ENCODE measurements at places on chromosomes 1 and 21.

DNA sequence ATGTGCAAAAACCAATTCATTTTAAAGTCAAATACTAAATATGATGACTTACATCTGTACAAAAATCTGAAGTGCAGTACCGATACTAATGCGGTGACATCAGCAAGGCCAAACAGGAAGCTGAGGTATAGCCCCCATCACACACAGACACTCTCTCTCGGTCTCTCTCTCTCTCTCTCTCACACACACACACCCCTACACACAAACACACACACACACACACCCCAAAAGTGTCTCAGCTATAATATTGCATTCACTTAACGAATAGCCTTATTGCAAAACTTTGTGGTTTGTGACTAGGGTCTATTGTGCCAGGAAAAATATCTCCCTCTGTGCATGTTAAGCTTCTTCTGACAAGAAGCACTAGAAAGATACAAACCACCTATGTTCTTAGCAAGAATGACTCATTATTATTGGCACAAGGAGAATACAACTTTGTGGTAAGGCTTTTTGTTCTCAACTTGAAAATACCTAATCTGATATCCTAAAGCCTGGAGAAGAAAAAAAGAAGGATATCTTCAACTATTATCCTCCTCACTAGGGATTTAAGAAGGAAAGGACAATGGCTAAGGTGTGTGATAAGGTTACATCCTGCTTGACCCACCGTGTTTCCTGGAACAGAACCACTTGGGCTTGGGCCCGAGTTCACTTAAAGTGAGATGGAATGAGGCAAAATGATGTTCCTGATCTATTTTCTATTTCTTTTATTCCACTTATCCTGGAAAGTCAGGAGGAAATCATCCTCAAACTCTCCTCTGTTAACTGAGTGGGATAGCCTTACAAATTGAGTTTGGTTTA is 107.1 kb downstream of the NIBAN1 start:
- no peaks in the 10 kb centered on the region for H3K27me3 ChIP-seq
- DNase-seq = no peak
- H3K27ac ChIP-seq = no peak overlapping the region
- H3K4me3 ChIP-seq = no peak overlapping the region
- H3K4me1 ChIP-seq = no peaks in the 10 kb centered on the region

DNA sequence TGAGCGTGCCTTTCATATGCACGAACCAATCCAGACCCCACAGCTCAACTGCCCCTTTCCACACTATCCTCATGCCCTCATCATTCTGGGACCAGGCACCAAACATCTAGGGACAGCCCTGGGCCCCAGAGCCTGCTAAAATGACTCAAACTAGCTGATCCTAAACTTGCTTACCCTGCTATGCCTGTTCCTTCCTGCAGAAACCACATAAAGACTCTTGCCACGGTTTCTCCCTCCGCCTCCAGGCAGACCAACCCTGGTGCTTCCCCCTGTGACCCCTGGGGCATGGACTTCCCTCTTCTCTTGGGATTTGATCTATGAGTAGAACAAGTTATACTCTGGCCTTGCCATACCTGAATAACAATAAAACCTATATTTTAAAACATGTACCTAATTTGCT is 138.0 kb upstream of the CD34 start:
- H3K4me1 ChIP-seq = peaks cover 2% of the 10 kb centered on the region
- DNase-seq = no peak
- H3K4me3 ChIP-seq = no peak overlapping the region
- peaks cover 35% of the 10 kb centered on the region for H3K27me3 ChIP-seq
- peaks cover 29% of the 10 kb centered on the region for H3K36me3 ChIP-seq

GRCh38 chr1:11062965-11063401 is 3.2 kb upstream of the SRM start:
- no peak overlapping the region for H3K27ac ChIP-seq
- no peak for DNase-seq
- no peak overlapping the region for H3K4me3 ChIP-seq
- peaks cover 32% of the 10 kb centered on the region for H3K36me3 ChIP-seq

- H3K36me3 ChIP-seq = no peaks in the 10 kb centered on the region
- H3K27me3 ChIP-seq = no peaks in the 10 kb centered on the region
- H3K27ac ChIP-seq = no peak overlapping the region
- H3K4me1 ChIP-seq = peaks cover 7% of the 10 kb centered on the region
- H3K4me3 ChIP-seq = no peak overlapping the region
- DNase-seq = no peak
Observed at GRCh38 chr1:10519016-10519417, 44.3 kb downstream of the PEX14 start.

GRCh38 chr1:51897699-51898031 is 19.1 kb upstream of the NRDC start:
- H3K36me3 ChIP-seq = no peaks in the 10 kb centered on the region
- H3K27ac ChIP-seq = no peak overlapping the region
- H3K4me1 ChIP-seq = no peaks in the 10 kb centered on the region
- no peak for DNase-seq

- H3K27ac ChIP-seq = no peak overlapping the region
- no peak overlapping the region for H3K4me3 ChIP-seq
- H3K27me3 ChIP-seq = peaks cover 63% of the 10 kb centered on the region
Observed at GRCh38 chr1:228011721-228012311, 5.0 kb downstream of the WNT3A start.

GRCh38 chr1:18973446-18973955 is 17.0 kb upstream of the IFFO2 start:
- H3K36me3 ChIP-seq = no peaks in the 10 kb centered on the region
- peaks cover 3% of the 10 kb centered on the region for H3K27me3 ChIP-seq

- H3K36me3 ChIP-seq = no peaks in the 10 kb centered on the region
- H3K4me1 ChIP-seq = no peaks in the 10 kb centered on the region
- no peak overlapping the region for H3K27ac ChIP-seq
- H3K4me3 ChIP-seq = no peak overlapping the region
- DNase-seq = no peak
- no peaks in the 10 kb centered on the region for H3K27me3 ChIP-seq
Observed at GRCh38 chr1:209721323-209721722, 16.7 kb downstream of the HSD11B1 start.

- H3K36me3 ChIP-seq = no peaks in the 10 kb centered on the region
- peak; percentile 59 for DNase-seq
- peak overlapping the region; percentile 41 for H3K4me3 ChIP-seq
- peaks cover 27% of the 10 kb centered on the region for H3K27me3 ChIP-seq
- no peak overlapping the region for H3K27ac ChIP-seq
Observed at GRCh38 chr1:9689971-9690381, 38.4 kb downstream of the PIK3CD start.

- no peaks in the 10 kb centered on the region for H3K36me3 ChIP-seq
- no peak overlapping the region for H3K4me3 ChIP-seq
- peaks cover 9% of the 10 kb centered on the region for H3K4me1 ChIP-seq
- H3K27ac ChIP-seq = no peak overlapping the region
- no peak for DNase-seq
Observed at GRCh38 chr1:228792601-228793000, 57.3 kb downstream of the RHOU start.

- no peak overlapping the region for H3K27ac ChIP-seq
- no peaks in the 10 kb centered on the region for H3K27me3 ChIP-seq
- no peaks in the 10 kb centered on the region for H3K4me1 ChIP-seq
- no peak overlapping the region for H3K4me3 ChIP-seq
- H3K36me3 ChIP-seq = no peaks in the 10 kb centered on the region
- no peak for DNase-seq
Observed at GRCh38 chr1:202179828-202180750, 13.5 kb upstream of the LGR6 start.

DNA sequence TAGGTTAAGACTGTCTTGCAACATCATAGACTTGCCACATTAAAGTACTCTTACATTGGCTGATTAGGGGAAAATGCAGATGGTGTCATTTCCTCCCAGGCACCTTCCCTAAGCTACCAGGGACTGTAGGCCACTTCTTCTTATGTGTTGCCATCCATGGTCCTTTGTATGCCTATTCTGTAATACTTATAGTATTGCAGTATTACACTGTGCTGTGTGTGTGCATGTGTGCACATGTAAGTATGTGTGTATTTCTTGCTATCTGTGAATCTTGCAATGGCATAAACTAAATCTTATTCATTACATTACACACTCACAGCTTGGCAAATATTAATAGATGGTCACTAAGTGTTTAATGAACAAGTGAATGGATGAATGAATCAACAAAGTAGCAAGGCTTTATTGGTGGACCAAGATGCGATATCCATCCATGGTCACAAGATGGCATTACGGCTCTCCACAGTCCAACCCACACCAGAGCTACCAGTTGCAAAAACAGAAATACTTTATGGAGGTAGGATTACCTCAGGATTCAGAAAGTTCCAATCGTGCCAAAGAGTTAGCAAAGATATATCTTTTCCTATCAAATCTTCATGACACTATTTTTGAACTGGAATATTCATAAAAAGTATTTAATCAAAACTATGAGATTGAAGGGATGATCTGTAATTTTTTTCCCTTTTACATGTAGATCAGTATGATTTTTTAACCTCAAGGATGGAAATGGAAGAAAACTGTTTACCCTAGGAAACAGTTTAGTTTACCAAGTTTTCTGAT is 160.2 kb downstream of the DENND1B start:
- no peak overlapping the region for H3K4me3 ChIP-seq
- H3K27me3 ChIP-seq = no peaks in the 10 kb centered on the region
- H3K4me1 ChIP-seq = no peaks in the 10 kb centered on the region
- H3K27ac ChIP-seq = no peak overlapping the region
- peaks cover 2% of the 10 kb centered on the region for H3K36me3 ChIP-seq
- DNase-seq = peak; percentile 16

- no peaks in the 10 kb centered on the region for H3K27me3 ChIP-seq
- no peaks in the 10 kb centered on the region for H3K4me1 ChIP-seq
- no peak overlapping the region for H3K27ac ChIP-seq
Observed at GRCh38 chr1:39001516-39002421, 10.7 kb downstream of the AKIRIN1 start.

DNA sequence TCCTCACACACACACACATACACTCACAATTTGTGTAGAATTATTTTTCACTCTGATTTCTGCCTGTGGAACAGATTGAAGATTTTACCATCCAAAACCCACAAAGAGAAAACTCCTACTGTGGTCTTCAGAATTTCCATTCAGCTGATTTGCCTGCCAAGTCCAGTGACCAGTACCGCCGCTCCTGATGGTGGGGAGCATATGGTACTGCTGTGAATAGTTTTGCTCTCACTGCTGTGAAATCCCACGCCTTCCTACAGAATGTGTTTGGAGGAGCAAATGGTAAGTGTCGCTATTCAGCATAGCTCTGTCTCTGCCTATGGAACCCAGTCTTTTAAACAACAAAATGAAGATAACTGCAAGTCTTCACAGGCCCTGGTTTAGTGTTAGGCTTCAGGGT is 629.5 kb downstream of the LMO4 start:
- peaks cover 2% of the 10 kb centered on the region for H3K4me1 ChIP-seq
- no peak overlapping the region for H3K27ac ChIP-seq

- no peaks in the 10 kb centered on the region for H3K36me3 ChIP-seq
- H3K4me3 ChIP-seq = no peak overlapping the region
- DNase-seq = no peak
- H3K4me1 ChIP-seq = no peaks in the 10 kb centered on the region
- peaks cover 4% of the 10 kb centered on the region for H3K27me3 ChIP-seq
Observed at GRCh38 chr1:209080170-209080781, 503.2 kb upstream of the CAMK1G start.

DNA sequence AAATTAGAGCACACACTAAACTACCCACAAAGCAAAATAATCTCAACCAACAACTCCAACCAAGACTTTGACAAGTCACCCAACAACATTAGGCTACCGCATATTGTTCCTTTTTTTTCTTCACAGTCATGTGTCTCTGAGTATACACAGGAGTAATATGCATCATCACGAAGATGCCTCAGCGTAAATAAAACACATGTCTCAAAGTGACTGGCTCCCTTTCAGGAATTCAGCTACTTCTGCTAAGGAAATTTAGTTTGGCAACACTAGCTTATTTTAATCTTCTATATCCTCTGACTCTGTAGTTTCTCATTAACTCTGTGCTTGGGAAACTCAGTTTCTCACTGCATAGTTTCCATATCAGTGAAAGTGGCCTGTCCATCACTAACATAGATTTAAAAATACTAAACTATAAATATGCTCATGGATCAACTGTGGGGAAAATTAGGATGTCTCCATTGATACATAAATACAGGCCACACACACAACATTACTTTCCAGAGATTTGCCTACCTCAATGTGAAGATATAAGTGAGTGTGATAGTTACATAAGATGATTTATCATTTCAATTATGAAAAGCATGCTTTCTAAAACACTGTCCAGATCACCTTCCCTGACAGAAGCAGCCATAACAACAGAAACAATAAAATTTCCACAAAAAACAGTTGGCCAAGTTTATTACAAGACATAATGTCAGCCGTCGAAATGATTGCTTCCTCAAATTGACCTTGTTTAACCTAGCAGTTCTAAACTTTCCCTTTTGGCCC is 113.2 kb downstream of the PTGER3 start:
- H3K27me3 ChIP-seq = no peaks in the 10 kb centered on the region
- H3K36me3 ChIP-seq = no peaks in the 10 kb centered on the region
- no peak overlapping the region for H3K27ac ChIP-seq
- H3K4me3 ChIP-seq = no peak overlapping the region
- H3K4me1 ChIP-seq = no peaks in the 10 kb centered on the region

DNA sequence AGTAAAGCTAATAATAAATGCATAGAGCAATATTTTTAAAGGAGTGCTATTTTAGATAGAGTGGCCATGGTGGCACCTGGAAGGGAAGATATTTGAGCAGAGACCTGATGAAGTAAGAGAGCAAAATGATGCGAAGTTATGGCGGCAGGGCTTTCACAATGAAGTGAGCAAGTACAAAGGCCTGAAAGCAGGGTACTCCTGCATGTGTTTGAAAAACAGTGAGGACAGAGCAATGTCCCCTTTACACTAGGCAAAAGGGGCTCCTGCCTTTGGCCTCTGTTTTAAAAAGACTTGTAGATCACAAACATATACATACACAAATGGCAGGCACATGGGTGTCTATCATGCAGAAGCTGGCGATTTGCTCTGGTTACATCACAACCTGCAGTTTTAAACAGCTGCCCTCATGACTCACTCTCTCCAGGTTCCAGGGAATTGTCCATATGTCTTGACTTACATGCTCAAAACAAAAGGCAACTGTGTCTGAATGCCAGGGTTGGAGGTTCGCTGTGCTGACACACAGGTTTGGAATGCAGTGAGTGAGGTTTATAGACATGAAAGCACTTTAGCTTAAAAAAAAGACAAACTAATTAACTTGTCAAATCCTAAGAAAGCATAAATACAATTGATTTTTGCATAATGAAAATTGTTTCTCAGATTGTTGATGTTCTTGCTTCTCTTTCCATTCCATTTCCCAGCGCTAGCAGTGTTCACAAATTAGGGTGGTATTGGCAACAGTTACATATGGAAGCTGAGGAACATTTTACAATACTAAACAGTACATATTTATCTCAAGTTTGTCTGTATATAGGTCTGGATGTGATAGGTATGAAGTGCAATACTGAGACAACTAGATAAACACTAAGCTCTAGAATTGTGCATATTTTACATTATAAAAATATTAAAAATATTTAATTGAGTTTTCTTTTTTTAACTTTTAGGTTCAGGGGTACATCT is 313.9 kb downstream of the BARHL2 start:
- H3K27ac ChIP-seq = peak overlapping the region; percentile 69
- peaks cover 5% of the 10 kb centered on the region for H3K4me1 ChIP-seq
- H3K4me3 ChIP-seq = no peak overlapping the region
- peak; percentile 86 for DNase-seq
- H3K27me3 ChIP-seq = no peaks in the 10 kb centered on the region
